ENCODE measurements at places on chromosomes 3 and 15.

DNA sequence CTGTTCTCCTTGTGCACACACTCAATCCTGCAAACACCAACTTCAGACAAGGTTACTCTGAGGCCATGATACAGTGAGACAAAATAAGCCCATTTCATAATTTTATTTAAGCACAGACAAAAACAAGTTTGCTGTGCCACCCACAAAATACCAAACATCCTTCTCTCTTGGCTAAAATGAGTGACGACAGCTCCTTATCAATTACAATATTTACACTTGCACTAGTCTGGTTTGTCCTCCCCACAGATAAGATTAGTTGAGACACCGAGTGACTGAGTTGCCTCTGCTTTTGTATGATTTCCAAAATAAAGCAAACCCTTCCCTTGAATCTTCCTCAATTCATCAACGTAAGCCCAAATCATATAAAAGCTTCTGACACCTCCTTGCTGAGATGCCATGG lies 233.5 kb upstream of the ATP10A start:
- no peak for DNase-seq

DNA sequence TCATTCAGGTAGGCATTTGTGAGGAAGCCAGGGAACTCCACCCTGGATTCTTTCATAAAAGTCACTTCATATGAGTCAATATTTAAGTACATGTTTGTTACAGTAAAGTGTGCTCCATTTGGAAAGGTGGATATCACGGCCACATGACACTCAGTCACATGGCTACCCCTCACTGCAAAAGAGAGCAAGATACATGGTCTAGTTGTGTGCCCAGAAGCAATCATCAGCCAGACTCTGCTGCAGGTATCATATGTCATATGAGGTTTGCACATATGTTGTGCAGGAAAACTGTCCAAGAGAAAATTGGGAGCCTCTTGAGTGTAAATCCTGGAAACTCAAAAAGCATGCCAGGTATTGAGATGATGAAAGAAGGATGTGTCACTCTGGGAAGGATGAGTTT lies 55.0 kb upstream of the NMNAT3 start:
- no peak for DNase-seq

DNA sequence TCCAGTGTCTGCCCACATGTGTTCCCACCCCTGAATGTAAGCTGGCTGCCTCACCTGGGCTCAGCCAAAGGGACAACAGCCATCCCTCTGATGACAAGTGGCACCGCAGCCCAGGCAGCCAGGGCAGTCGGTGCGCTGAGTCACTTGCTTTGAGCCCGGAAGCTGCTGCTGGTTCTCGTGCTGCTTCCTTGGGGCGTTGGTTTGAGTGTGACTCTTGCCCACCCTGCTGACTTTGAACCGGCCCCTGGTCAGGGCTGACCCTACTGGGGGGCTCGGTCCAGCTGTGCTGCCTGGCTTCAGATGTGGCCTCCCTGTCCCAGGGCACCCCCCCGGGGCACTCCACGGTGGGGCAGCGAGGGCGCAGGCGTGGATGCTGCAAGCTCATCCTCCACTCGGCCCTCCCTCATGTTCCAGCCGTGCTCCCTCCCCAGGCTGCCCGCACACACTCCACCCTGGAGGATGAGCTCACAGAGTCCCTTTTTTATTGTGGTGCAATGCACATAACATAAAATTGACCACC lies 62.1 kb downstream of the EFCAB12 start:
- DNase-seq: no peak

DNA sequence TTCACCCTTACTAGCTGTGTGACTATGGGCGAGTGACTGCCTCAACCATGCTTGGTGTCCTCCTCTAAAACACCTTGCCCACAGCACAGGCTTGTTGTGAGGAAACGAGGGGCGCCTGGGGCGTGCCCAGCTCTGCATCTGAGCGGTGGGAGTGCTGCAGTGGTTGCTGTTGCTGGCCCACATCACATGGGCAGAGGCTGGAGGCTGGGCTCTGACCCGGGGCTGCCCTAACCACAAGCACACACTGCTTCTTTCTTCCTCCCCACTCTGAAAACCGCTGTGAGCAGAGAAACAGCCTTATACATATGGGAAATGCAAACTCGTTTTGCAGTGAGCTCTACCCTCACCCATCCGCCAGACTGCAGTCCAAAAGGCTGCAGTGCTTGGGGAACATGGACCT lies 74.8 kb upstream of the RPL32 start:
- DNase-seq: no peak

DNA sequence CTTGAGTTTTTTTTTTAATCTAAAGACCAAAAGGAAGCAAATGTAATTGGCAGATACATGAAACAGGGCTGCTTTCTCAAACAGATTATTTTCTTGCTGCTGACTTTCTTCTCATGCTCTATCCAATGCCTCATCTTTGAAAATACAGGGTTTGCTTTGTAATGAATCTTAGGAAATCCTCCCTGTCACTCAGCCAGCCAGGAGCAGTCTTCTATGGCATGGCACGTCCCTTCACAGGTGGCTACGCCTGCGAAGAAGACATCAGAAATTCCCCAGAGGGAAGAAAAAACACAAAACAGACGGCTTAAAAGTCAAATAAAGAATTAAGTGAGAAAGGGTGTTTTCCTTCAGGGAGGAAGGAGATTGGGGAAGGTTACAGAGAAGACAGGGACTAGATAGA lies 242.5 kb downstream of the IGSF11 start:
- DNase-seq: no peak

GRCh38 chr15:42728560-42728959 lies 8.4 kb downstream of the CDAN1 start:
- no peak for DNase-seq

DNA sequence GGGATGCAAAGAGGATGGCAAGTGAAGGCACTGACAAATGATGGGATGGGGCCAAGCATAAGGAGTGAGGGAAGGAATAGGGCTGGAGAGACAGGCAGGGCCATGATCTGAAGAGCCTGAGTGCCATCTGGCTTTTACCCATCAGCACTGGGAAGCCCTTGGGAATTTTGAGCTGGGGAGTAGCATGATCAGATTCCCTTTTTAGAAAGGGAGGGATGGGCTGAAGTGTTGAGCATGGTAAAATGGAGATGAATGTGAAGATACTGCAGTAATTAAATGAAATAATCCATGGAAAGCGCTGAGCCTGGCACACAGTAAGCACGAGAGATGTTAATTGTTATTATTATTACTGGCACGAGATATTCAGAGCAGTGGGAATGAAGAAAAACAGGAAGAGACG lies 9.9 kb downstream of the RBP1 start:
- no peak for DNase-seq

DNA sequence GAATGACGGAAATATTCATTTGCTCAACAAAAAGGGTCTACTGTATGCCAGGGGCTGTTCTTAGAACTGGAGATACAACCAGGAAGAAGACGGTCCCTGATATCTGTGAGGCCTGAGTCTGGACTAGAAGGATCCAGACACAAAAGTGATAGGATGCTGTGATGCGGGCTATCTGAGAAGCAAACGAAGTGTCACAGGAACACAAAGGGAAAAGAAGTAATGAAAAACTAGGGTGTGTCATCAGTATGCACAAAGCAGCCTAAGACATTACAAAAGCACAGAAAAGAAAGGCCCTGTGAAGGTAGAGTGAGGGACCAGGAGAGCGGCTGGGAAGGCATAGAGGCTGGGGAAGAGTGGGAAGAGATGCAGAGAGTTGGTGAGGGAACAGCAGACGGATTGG lies 63.3 kb upstream of the C3orf80 start:
- DNase-seq: no peak

DNA sequence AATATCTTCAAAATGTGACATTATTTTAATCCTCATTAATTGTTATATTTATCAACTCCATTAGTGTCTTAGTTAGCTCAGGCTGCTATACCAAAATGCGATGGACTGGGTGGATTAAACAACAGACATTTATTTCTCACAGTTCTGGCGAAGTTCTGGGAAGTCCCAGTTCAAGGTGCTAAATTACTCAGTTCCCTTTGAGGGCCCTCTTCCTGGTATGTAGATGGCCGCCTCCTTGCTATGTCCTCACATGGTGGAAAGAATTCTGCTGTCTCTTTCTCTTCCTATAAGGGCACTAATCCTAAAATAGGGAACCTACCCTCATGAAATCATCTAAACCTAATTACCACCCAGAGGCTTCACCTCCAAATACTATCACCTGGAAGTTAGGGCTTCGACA lies 38.8 kb upstream of the DUT start:
- no peak for DNase-seq

GRCh38 chr3:139329364-139329850 lies 14.4 kb upstream of the MRPS22 start:
- DNase-seq: peak; percentile 86

GRCh38 chr15:100934726-100935125 lies 15.6 kb downstream of the LRRK1 start:
- DNase-seq: no peak

DNA sequence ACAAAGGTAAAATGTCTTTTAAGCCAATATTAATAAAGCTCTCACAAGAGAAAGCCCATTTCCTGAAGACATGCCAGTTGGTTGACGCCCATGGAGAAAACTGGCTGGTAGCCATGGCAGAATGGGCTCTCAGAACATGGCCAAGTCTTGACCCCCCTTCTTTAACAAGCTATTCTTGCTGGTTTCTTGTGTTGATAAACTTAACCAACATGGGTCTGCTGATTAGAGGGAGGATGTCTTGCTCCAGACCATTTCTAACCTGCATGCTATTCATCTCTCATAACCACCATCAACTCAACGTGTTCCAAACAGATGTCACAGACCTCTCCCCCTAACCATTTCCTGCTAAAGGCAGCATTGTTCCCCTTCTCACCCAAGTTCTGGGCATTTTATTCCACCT lies 25.7 kb downstream of the NTRK3 start:
- DNase-seq: no peak

DNA sequence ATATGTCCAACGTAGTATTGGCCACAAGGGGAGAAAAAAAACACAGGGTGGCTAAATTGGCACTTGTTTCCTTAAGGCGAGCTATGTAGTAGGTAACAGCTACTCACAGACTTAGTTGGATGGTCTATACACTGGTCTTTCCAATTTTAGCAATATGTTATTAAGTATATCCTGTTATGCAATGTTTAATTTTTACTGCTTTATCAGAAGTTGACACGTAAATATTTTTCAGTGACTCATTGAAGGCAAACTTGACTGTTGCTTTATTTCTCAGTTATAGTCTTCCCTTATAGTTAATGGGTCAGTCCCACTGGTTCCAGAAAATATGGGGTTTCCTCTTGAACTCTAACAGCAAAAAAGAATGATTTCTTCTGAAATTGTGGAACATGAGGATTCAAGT lies 46.5 kb downstream of the ADPGK start:
- DNase-seq: no peak

GRCh38 chr3:30658328-30659052 lies 52.1 kb downstream of the TGFBR2 start:
- no peak for DNase-seq

GRCh38 chr3:13546667-13547171 lies 2.2 kb upstream of the FBLN2 start:
- DNase-seq: no peak

DNA sequence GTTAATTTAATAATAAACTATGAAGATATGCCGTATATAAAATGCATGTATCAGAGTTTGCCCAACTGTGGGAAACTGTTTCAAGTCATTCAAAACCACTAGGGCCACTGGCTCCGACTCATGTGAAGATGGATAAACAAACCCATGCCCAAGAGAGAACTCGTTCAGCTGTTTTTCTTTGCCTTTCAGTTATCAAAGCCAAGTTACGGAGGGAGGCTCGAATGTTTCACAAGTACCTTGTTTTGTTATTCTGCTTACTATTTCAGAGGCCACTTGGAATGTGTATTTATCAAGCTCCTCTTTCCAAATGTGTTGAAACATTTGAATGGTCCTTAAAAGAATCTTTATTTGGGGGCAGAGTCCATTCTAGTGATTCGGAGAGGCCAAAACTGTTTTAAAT lies 82.1 kb downstream of the DUT start:
- DNase-seq: no peak

DNA sequence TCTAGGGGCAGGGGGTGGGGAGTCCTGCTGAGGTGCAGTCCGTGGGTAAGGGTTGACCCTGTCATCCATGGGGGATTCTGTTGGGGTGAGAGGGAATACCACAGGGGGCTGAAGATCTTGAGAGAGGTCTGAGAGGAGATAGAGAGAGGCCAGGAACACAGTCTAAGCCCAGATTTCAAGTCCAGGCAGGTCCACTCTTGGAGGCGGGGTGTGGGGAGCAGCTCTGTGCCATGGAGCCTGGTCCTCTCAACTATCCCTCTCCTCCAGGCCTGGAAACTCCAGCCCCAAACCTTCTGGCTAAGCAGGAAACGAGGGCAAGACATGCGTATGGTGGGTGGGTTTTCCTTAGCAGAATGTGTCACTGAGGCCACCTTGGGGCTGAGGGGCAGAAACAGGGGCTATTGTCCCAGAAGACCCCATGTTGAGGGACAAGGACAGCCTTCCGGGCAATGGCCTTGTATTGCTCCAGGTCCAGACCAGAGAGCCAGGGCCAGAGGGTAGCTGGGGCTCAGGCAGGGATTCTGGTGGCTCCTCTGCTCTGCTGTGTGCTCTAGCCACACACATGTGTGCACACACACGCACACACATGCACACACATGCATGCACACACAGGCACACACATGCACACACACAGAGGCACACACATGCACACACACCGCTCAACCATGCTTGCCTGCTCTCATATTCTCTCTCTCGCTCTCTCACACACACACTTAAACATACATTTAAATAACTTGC lies 48.6 kb upstream of the MAGEF1 start:
- no peak for DNase-seq

DNA sequence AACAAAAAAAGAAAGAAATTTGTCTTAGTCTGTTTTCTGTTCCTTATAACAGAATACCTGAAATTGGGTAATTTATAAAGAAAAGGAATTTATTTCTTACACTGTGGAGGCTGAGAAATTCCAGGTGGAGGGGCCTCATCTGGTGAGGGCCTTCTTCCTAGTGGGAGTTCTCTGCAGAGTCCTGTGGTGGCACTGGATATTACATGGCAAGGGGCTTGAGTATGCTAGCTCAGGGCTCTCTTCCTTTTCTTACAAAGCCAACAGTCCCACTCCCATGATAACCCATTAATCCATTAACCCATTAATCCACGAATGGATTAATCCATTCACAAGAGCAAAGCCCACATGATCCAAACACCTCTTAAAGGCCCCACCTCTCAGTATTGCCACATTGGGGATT lies 2.9 kb upstream of the SATB1 start:
- no peak for DNase-seq

DNA sequence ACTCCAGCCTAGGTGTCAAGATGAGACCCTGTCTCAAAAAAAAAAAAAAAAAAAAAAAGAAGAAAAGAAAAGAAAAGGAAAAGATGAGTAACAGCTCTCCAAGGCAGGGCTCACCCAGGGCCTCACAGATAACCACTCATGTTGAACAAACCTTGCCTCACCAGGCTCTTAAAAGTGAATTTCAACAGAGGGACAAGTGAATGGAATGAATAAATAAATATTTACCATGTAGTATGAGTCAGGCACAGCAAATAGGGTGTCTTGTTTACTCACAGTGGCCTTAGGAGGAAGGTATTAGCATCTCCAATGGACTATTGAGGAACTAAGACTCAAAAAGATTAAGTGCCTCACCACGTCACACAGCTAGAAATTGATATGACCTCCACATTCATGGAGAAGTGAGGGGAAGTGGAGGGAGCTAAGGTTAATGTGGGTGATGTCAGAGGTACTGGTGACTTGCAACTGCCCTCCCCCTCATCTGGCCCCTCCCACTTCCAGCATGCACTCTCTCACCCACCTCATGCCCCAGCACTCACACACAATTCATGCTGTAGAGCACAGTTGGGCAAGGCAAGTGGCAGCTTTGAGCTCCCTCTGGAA lies 255.5 kb downstream of the UACA start:
- no peak for DNase-seq

- no peak for DNase-seq
Measured at GRCh38 chr3:139236336-139236735, 107.5 kb upstream of the MRPS22 start.

- no peak for DNase-seq
Measured at GRCh38 chr3:179865861-179866505, 170.8 kb downstream of the PEX5L start.
